ENCODE measurements at places on chromosomes 1 and 21. TPM values are rescaled to one million over a fixed set of nuclear protein-coding genes. Genes with fewer than 3 reads are reported as not detected.
A peak's percentile ranks its signal among the peaks of the same experiment; 100 is the strongest.

DNA sequence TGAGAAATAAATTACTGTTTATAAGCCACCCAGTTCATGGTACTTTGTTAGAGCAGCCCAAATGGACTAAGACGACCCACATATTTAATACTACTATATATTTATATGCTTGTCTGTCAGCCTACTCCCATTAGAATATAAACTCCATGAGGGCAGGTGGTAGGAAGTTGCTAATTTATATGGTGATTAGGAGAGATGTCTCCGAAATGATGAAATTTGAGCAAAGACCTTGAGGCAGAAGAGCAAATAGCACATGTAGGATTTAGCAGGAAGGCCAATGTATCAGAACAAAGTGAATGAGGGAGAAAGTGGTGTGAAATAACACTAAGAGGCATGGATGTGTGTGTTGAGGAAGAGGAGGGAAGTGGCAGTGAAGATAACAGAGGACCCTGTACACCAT is 10.6 kb upstream of the SLFNL1 start:
- H3K27me3 ChIP-seq: no peaks in the 10 kb centered on the region
- H3K4me3 ChIP-seq: no peak overlapping the region
- H3K27ac ChIP-seq: no peak overlapping the region
- no peaks in the 10 kb centered on the region for H3K4me1 ChIP-seq
- DNase-seq: no peak

GRCh38 chr1:217402301-217402700 is 228.6 kb downstream of the GPATCH2 start:
- H3K36me3 ChIP-seq: no peaks in the 10 kb centered on the region
- H3K4me1 ChIP-seq: peaks cover 7% of the 10 kb centered on the region
- H3K27ac ChIP-seq: no peak overlapping the region
- DNase-seq: no peak

Gene PFKFB2
- 8.5 TPM for total RNA-seq

Gene RUNX3
- 0.16 TPM for total RNA-seq

Gene OPRD1
- total RNA-seq: 3.9 TPM

Gene FAM43B
- total RNA-seq: 0.75 TPM

Gene G0S2
- 0.37 TPM for total RNA-seq

DNA sequence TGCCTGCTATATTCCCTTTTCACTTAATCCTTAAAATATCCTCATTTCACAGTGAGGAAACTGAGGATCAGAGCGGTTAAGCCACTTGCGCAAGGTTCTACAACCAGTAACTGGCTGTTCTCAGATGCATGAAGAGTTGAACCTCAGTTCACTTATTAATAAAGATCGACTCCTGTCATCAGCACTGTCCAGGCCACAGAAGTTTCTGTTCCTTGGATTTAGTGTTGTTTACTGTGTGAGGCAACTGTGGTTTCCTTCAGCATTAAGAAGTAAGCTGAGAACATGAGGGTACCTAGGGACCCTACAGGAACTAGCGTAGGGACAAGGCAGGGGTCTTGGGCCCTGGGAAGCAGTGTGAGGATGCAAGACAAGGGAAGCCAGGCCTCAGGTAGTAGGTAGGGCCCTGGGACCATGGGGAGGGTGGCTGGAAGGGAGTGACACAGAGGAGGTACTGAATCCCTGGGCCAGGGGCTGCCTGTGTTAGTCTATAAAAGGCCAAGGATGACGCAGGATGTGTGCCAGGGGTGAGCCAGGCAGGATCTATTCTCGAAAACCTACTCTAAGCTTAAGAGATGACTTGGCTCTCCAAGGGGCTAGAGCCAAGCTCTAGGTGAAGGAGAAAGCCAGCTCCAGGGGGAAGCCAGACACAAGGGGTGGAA is 181.2 kb upstream of the CSF3R start:
- no peaks in the 10 kb centered on the region for H3K36me3 ChIP-seq
- DNase-seq: no peak
- H3K27me3 ChIP-seq: peaks cover 14% of the 10 kb centered on the region

Gene UROD
- total RNA-seq: 76.1 TPM

Gene SPRR3
- total RNA-seq: not detected

DNA sequence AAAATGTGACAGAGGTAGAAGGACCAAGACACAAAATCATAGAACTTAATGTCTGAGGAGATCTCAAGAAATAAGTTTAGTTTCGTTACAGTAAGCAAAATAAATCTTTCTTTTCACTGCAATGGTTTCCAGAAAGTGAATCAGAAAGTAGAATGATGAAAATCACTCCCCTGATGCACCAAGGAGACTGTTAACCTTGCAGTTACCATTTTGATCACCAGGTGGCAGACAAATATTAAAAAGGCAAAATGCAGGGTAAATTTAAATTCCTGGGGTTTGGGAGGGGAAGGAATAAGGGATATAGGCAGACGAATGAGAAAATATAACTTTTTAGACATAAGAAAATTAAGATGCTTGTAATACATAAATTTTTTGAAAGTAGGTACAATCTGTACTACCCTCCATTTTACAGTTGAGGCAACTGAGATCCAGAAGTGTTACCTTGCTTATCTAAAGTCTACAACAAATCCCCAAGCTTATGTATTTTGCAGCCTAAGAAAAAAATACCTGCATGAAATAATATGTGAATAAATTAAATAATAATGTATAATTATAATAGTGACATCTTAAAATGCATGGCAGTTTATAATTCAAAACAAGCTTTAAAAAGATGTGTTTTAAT is 253.2 kb downstream of the CRB1 start:
- no peaks in the 10 kb centered on the region for H3K27me3 ChIP-seq
- no peak overlapping the region for H3K27ac ChIP-seq
- no peak overlapping the region for H3K4me3 ChIP-seq

GRCh38 chr21:46151261-46151988 is 4.0 kb downstream of the FTCD start:
- no peak overlapping the region for H3K27ac ChIP-seq
- no peaks in the 10 kb centered on the region for H3K36me3 ChIP-seq
- no peak for DNase-seq

GRCh38 chr1:155127967-155128754 is 485 bp downstream of the EFNA1 start:
- H3K36me3 ChIP-seq: no peaks in the 10 kb centered on the region
- H3K4me1 ChIP-seq: peaks cover 39% of the 10 kb centered on the region

Gene GREM2
- 1.7 TPM for total RNA-seq

- H3K36me3 ChIP-seq: peaks cover 3% of the 10 kb centered on the region
- no peaks in the 10 kb centered on the region for H3K27me3 ChIP-seq
- H3K4me1 ChIP-seq: no peaks in the 10 kb centered on the region
- no peak for DNase-seq
These were observed 92.9 kb upstream of the FGGY start for GRCh38 chr1:59204001-59204400.

- H3K27ac ChIP-seq: no peak overlapping the region
- no peaks in the 10 kb centered on the region for H3K4me1 ChIP-seq
- no peak overlapping the region for H3K4me3 ChIP-seq
- H3K36me3 ChIP-seq: peaks cover 5% of the 10 kb centered on the region
- H3K27me3 ChIP-seq: no peaks in the 10 kb centered on the region
- DNase-seq: no peak
These were observed 811.2 kb upstream of the NCAM2 start for GRCh38 chr21:20187028-20187427.

DNA sequence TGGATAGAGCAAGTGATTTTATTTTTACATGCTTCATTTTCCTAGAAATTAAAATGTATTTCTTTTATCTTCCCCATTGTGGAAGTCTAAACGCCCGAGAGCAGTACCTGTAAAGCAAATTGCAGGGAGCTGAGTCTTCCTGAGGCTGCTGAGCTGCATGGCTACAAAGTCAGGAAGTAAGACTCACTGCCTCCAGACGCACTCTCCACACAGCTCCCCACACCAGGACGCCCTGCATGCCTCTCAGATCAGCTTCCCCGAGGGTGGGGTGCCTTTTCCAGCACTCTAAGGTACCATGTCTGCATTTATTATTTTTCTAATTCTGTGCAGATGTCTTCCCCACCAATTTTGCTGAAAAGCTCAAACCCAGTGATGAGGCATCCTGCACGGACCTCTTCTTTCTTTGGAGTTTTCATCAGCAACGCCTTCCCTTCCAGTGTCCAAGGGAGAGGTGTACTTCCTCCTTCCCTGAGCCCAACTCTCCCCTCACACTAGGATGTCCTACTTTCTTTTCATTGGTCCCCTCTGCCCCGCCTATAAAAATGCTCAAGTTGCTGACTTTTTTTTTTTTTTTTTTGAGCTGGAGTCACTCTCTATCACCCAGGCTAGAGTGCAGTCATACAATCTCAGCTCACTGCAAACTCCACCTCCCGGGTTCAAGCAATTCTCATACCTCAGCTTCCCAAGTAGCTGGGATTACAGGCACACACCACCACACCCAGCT is 114.7 kb downstream of the PCNX2 start:
- H3K4me1 ChIP-seq: peaks cover 10% of the 10 kb centered on the region
- peaks cover 29% of the 10 kb centered on the region for H3K36me3 ChIP-seq
- no peaks in the 10 kb centered on the region for H3K27me3 ChIP-seq
- no peak for DNase-seq
- H3K27ac ChIP-seq: peak overlapping the region; percentile 57

Gene MAEL
- total RNA-seq: 0.20 TPM

Gene PRDM16
- 11.7 TPM for total RNA-seq

GRCh38 chr1:24762133-24762676 is 17.0 kb downstream of the CLIC4 start:
- H3K4me1 ChIP-seq: peaks cover 17% of the 10 kb centered on the region
- no peak overlapping the region for H3K27ac ChIP-seq
- H3K36me3 ChIP-seq: no peaks in the 10 kb centered on the region
- no peak overlapping the region for H3K4me3 ChIP-seq

Gene CELA2A
- total RNA-seq: not detected

DNA sequence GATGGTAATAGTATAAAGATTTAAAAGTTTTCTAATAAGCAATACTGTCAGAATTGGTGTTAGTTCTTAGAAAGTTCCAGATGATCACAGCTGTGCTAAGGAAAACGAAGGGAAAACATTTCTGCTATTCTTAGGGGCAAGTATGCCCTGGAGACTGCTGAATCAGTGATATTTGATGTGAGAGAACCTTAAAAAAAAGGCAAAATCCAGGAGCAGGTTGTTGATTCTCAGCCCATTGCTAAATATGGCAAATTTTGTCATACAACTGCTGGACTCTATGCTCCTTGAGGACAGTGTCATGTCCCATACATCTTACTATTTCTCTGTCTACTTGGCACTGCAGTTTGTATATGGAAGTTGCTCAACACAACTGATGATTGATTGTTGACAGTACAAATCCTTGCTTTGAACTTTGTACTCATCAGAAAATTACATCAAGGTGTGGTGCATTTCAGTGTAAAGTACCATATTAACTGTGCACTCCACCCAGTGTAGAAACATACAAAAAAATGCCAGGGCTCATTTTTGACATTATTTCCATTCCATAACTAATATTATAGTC is 10.9 kb downstream of the CRCT1 start:
- no peaks in the 10 kb centered on the region for H3K27me3 ChIP-seq
- H3K27ac ChIP-seq: no peak overlapping the region
- H3K4me3 ChIP-seq: no peak overlapping the region
- no peak for DNase-seq
- peaks cover 8% of the 10 kb centered on the region for H3K36me3 ChIP-seq

Data from neural crest cell (in vitro differentiated cells).